ENCODE measurements at places on chromosomes 3 and 15.
A peak's percentile ranks its signal among the peaks of the same experiment; 100 is the strongest.

DNA sequence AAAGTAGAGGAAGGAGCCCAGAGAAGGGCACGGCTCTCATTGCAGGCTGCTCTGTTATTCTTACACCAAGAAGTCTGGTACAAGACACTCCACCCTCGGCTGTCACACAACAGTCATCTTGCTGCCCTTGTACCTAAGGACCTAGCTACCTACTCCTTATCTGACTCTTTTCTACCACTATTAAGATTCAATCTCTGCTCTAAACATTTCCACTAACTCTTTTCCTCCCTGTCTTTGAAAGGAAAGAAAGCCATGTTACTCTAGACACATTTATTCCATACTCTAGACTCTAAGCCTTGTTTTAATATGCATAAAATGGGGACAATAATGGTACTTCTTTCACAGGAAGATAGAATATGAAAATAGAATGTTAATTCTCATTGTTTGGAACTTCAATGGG is 73.3 kb upstream of the C3orf49 start:
- no peak for DNase-seq

DNA sequence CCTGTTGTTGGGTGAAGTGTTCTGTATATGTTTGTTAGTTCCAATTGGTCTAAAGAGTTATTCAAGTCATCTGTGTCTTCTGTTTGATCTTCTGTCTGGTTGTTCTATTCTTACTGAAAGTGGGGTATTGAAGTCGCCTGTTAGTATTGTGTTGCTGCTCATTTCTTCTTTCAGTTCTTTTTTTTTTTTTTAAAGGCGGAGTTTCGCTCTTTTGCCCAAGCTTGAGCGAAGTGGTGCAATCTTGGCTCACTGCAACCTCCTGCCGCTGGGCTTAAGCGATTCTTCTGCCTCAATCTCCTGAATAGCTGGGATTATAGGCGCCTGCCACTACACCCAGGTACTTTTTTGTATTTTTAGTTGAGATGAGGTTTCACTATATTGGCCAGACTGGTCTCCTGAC is 23.5 kb downstream of the PFN2 start:
- no peak for DNase-seq

DNA sequence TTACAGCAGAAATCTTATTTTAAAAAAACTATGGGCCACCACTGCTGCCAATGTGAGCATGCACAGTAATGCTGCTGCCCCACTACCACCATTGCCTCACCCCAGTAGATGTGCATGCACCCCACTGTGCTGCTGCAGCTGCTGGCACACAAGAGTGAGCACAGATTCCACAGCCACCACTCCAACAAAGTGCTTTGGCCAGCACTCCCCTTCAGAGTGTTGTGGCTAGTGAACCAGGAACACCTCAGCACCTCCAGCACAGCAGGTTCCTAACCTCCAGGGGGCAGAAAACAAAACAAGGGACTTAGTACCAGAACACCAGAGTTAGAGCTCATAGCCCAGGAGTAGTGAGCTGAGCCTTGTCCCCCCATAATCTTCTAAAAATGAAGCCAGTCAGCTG is 629.6 kb downstream of the PYDC2 start:
- DNase-seq, result no peak

DNA sequence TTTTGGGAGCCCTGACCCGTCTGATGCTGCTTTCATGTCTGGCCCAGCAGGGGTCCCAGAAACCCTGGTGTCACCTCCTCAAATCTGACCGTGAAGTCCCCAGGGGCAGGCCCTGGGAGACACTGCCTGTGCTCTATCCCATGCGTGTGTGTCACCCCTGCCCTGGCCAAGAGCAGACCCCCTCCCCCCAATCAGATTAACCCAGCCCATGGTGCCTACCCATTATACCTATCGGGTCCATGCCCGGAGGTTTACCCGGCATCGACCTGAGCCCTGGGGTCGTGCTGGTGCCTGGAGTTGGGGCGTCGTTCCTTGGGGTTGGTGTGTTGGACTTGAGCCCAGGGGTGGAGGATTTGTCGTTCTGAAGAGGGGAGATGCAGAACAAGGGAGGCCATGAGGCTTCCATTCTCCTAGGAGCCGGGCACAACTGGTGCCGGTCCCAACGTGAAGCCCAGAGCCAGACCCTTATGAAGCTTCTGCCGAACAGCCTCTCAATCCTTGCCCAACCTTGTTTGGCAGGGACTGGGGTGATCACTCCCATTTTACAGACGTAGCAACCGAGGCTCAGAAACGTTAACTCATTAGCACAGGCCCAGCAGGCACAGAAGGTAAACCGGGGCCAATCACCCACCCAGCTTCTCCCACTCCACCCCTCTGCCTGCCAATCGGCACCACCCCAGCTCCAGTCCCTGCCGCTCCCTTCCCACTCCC is 39.6 kb downstream of the TLE3 start:
- DNase-seq, result no peak

DNA sequence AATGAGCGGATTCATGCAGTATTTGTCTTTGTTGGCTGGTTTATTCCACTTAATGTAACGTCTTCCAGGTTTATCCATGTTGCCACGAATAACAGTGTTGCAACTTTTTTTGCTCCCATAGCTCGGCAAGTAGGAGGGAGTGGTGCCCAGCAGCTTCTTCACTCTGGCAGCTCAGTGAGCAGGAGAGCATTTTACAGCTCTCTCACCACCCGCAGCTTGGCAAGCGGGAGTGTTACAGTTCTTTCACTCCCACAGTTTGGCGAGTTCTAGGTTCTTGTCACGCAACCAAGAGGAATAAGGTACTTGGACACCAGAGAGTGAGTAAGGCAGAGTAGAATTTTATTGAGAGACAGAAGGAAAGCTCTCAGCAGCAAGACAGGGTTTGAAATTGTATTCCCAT is 935.2 kb downstream of the TBL1XR1 start:
- DNase-seq, result no peak

- no peak for DNase-seq
Measured at GRCh38 chr3:189975391-189975990, 145.2 kb downstream of the P3H2 start.

DNA sequence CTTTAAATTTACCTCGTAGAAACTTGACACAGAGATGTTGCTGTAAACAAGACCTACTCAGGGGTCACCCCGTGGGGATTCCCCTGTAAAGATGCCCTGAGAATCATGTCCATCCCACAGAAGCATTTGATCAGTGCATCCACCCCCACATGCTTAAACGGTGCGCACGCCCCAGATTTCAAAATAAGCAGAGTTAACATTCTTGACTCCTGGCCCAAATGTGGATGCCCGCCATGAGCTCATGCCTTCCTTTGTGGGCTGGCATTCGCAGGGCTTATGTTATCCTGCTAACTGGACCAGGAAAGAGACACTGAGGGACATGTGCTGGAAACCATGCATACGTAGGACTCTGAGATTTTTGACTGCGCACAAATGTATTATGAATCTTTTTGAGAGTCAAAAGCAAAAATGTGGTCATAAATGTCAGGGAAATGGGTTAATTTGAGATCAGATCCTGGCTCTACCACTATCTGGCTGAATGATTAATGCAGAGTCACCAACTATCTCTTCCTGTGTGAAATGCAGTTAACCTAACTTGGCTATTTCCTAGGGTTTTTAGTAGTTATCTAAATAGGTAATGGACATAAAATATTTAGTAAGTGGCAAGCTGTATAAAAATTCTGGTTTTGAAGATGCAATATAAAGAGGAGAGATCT is 9.1 kb upstream of the TP63 start:
- DNase-seq, result no peak

GRCh38 chr3:152843955-152844354 is 9.0 kb downstream of the P2RY1 start:
- no peak for DNase-seq

DNA sequence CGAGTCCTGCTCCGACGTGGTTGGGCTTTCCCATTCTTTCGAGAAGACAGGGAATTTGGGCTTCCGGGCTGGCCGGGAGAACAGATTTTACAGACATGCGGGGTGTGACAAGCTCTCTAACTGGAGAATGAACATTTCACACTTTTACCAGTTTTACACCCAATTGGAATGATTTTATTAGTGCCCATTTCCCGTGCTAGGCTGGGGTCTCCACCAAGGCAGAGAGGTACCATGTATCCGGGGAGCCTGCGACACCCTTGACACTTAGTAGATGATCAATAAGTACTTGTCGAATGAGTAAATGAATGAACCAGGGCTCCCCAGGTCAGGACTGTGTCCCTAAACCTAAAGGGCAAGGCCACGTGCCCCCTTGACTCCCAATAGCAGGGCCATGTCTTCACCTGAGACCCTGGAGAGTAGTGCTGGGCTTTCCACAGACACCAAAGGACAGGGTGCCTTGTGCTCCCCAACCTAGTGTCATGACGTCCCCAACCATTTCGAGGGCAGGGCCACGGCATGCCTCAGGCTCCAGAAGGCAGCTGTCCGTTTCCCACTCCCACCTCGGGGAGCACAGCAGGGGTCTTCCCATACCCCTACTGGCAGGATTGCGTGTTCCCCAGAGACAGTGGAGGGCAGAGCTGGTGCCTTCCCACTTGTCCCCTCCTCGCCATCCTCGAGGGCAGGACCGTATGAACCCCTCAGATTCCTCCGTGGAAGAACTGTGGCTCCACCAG is 679 bp upstream of the MYD88 start:
- peak; percentile 75 for DNase-seq

GRCh38 chr3:111278959-111279358 is 207.3 kb downstream of the NECTIN3 start:
- DNase-seq, result no peak

- no peak for DNase-seq
Measured at GRCh38 chr3:44098656-44099415, 142.8 kb upstream of the TOPAZ1 start.

DNA sequence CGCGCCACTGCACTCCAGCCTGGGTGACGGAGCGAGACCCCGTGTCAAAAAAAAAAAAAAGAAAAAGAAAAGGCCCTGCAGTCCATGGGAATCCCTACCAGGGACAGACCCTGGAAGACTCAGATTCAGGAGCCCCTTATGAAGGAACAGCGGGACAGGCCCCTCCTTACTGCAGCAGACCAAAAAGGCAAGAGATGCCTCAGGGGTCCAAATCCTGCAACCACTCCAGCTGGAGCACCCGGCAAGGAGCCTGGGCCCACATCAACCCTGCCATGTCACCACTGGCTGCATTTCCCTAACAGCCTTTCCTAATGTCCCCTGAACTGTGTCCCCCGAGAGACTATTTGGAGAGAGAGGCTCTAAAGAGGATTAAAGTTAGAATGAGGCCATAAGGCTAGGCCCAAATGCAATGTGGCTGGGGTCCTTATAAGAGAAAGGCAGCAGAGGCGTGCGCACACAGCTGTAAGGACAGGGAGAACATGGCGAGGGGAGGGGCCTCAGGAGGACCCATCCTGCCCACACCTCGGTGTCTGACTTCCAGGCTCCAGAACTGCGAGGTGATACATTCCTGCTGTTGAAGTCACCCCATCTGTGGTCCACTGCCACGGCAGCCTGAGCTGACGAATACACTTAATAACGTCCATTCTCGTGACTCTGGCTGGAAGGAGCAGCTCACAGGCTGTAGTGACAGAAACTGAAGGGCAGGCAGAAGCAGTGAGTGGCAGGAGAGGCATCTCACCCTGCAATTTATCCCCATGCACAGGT is 78.1 kb downstream of the ATP10A start:
- DNase-seq, result no peak

GRCh38 chr3:14534516-14535191 is 5.5 kb downstream of the GRIP2 start:
- no peak for DNase-seq

DNA sequence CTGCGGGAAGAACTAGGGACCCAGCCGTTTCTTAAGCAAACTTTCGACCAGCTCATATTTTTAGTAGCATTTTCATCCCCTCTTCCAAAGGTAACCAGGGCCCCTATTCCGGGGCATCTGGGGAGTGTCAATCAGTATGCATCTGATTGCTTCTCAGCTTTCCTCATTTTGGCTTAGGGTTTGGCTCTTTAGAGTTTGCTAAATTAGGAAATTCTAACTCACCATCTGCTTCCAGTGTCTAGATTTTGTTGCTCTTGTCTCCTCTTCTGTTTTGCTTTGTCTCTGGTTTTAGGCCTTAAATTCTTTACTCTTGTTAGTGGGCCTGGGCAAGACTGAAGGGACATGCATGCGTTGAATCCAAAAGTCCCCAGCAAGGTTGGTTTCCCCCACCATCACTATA is 9.6 kb upstream of the ABTB1 start:
- DNase-seq, result no peak

DNA sequence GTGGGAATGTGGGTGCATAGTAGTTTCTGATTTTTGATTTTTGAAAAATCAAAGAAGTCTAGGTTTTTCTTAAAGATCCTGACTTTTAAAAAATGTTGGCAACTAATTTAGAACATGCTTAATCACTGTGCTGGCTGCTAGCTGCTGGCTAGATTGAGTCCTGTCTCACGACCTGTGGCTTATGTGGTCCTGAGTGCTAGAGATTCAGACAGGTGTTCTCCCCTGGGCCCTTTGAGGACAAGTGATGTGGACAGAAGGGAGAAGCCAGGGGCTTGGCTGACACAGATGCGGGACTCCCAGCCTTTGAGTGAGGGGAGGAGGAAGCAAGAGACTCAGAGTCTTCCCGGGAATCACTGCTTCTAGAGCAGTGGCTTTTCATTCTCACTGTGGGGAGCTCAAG is 47.5 kb downstream of the CORO2B start:
- DNase-seq, result no peak

DNA sequence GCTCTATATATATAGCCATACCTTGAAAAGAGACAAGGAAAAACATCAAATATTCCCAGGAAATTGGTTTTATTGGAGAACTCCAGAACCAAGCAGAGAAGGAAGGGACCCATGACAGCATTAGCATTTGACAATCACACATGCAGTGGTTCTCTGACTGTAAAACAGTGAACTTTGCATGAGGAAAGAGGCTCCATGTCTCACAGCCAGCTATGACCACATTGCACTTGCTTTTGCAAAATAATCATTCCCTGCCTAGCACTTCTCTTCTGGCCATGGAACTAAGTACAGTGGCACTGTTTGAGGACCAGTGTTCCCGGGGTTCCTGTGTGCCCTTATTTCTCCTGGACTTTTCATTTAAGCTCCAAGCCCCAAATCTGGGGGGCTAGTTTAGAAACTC is 85.5 kb downstream of the TGFBR2 start:
- DNase-seq, result no peak

DNA sequence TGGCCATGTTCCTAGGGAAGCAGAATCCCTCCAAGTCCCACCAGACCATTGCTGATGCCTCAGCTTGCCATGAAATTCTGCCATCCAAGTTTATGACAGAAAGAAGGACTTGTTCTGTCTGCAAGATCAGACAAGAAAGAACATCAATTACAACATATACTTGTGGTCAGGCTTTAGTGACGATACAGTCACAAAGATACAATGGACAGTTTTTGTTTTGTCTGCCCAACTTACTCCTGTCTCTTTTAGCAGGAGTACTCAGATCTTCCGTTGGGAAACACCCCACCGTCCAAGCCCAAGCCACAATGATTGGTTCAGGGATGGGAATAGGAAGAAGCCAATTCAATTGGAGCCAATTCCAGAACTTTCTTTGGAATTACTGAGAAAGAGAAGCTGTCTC is 15.7 kb downstream of the KLHL6 start:
- DNase-seq, result no peak

- no peak for DNase-seq
Measured at GRCh38 chr3:113499081-113499480, 15.9 kb downstream of the SPICE1 start.

- DNase-seq, result no peak
Measured at GRCh38 chr3:113606539-113607218, 74.3 kb downstream of the SIDT1 start.
